DMS 273 treated with DMSO at 0.1 percent for 48 hours (cell line): ENCODE measurements at places on chromosomes 16 and 17.

DNA sequence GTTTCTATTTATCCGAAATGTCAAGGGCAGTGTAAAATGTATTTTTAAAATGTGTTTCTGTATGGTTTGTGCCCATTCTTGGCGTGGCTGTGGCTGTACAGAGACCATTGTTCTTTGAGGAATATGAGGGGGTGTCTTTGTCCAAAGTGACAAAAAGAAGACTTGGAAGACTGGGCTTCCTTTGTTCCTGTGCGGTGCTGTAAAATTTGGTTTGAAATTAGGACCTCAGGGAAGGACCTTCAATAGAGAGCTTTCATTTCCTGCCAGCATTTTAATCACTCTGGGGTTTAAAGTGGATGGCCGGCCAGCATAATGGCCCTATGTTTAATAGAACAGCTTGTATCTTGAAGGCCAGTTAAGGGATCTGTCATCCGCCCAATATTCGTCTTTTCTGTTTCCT is 190.1 kb upstream of the TBX2 start:
- DNase-seq: no peak

DNA sequence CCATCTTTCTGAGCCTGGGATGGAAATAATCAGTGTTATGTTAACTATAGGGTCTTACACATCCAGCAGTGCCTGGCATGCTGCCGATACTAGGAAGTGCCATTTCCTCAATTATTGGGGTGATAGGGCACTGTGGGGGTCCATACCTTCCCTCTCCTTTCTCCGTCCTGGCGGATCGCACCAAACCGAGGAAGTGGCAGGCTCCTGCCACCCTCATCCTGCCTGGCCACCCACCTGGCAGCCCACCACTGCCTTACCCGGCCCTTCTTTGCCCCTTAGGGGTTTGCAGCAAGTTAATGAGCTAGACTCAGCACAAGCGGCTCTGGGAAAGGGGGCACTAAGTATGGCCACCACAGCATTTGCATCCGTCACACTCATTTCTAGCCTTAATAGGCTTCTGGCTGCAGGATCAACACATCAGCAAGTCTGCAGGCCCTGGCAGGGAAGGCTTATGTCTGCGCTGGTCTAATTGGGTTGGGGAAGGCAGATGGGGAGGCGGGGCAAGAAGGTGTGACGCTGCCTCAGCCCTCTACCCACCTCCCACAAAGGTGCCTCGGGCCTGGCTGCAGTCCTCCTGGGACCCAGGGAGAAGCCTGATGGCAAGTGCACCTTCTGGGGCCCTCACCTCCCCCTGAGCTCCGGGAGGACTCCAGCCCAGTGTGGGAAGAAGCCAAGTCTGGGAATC is 28.6 kb downstream of the DCAKD start:
- peak; percentile 64 for DNase-seq

DNA sequence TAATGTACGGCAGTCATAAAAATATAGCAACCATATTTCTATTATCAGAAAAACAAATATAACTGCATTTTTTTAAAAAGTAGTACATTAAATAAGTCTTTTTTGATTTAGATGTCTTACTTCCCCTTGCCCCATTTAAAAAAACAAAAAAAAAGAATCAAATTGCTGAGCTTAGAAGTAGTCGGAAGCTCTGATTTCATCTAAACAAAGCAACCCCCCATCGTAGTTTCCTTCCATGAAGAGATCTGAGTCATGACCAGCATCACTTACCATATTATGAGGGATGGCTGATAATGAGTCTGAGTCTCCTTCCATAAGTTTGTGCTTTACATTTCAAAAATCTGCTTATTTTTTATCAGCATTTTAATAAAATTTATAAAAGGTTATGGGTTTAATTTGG is 86.2 kb downstream of the ITFG1 start:
- no peak for DNase-seq

DNA sequence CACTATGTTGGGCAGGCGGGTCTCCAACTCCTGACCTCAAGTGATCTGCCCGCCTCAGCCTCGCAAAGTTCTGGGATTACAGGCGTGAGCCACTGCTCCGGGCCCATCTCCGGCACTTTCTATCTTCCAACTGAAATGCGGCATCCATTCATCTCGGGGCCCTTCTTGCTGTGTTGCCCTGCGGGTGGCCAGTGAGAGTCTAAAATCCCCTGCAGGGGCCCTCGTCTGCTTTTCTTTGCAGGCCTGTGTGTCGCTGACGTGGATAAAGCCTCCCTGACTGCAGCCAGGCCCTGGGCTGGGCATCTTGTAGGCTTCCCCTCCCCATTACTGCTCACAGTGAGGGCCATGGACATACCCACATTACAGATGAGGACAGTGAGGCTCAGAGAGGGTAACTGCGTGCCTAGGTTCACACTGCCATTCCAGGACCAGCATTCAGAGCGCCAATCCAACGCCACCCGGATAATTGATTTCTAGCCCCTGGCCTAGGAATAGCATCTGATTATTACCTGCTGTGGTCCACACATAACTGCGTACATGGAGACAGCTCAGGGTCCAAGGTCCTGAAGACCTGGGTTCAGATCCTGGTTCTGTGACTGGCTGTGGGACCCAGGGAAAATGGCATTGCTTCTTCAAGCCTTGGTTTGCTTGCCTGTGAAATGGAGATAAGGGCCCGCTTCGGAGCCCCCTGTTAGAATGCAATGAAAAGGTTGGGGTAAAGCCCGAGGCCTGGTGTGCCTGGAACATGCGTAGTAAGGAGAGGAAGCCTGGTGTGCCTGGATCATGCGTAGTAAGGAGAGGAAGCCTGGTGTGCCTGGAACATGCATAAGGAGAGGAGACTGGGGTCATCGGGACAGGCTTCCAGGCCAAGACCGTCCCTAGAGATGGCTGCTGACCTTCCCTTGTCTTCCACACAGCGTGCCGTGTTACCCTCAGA is 25.0 kb downstream of the CRISPLD2 start:
- DNase-seq: no peak

DNA sequence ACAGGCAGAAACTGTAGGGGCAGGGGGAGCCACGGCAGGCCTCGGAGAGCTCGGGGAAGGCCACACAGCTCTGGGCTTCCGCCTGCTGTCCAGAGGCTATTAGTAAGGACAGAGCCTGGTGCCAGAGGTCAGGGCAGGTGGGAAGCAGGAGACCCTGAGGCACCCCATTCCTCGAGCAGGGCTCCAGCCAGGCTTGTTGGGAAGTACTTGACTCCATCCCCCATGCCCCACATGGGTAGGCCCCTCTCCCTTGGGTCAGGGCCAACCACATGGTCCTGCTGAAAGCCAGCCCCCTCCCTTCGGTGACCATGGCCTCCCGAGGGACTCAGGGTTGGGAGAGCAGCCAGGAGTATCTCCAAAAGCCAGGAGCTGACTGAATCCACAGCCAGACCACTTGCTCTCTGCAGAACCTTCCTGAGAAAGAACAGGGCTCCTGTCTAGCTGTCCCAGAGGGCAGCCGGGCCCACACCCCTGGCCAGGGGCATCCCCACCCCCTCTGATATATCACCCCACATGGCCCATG is 17.4 kb upstream of the MPRIP start:
- no peak for DNase-seq

- no peak for DNase-seq
These were observed 6.3 kb downstream of the CREBBP start for GRCh38 chr16:3874242-3874641.

GRCh38 chr17:1223662-1224061 is 43.9 kb upstream of the ABR start:
- no peak for DNase-seq

DNA sequence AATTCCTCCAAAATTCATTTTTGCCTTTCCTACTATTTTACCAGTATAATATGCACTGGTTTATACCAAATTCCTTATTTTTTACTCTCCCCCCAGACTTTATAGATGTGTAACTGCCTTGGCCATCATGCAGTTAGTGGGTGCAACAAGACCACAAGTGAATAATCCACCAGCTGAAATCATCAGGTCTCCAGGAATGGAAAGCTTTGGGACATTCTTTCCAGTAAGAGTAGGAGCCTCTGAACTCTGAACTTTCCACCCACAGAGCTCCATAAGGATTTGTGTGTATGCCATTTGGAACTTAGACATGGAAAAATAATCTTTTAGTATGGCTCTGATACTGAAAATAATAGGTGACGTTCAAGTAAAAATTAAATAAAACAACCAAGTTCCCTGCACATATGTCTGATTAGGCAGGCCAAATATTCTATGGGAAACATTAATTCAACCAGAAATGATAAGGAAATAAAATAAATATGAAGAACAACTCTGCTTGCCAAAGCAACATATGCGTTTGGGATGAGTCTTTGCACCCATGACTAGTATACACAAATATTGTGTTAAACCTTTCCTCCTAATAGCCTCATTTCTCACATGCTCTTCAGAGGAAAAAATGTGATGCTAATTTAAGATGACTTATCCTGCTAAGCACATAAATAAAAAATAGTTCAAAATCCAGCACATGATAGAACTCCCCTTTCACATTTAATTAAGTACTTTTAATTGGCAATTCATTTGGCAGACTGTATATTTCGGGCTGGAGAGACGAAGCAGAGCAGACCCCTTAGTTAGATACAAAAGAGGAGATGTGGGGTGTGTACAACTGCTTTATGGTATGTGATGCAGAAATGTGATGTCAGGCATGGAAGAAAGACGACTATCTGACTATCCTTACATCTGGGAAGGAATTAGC is 11.6 kb upstream of the LYRM9 start:
- DNase-seq: no peak

DNA sequence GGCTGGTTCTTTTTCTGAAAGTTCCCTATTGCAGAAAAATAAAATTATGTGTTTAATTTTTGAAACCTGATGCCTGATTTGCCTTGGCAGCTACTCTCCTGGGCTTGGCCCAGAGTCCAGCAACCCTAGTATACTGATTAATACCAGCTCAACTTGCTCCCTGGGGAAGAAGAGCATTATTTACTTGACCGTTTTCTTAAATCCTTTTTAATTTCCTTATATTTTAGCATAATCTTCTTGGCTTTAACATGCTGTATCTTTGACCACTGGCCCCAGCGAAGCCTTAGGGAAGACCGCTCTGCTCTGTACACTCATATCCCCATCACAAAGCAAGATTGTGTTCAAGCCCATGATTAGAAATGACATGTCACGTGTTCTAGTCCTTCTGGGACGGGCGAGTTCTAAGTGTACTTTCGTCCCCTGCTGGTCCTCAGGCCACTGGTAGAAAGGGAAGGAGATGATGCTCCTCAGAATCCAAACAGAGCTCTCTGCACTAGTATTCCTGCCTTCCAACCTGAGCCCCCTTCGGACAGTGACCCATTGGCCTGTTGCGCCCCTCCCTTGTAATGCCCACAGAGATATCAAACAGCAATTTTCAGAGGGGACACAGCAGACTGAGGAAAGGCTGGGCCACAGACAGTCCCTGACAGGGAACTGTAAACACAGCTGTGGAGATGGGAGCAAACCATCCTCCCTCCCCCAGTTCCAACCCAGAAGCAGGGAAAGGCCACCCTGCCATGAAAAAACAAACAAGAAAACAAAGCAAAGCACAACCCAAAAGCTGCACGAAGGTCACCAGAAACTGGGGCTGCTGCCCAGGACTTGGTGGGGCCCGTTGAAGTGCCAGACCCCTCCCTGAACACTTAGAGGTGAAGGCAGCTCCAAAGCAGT is 4.3 kb upstream of the EZH1 start:
- DNase-seq: no peak

DNA sequence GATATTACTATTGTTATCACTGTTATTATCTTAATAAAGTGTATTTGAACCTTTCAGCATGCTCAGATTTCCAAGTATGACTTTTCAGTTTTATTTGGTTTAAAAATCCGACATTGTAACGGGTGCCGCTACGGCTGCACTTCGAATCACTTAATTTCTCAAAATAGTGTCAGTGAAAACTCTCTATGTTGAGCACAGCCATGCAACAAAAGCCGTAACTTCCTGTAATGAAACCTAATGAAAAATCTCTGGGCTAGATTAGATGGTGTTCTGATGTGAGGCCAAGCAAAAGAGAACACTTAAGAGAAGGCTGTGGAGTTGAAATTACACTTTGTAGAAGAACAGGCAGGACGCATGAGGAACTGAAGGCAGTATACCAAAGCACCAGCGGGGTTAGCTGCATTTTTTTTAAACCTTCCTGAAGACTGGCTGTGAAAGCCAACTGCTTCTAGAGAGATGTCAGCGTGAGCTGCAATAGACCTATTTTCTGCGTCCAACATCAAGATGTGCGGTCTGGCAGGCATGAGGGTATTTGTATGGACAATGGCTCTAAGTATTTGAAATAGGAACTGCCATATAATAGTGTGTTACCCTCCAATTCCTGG is 1545.0 kb upstream of the GOT2 start:
- DNase-seq: no peak

GRCh38 chr17:491086-492021 is 138.7 kb upstream of the RPH3AL start:
- DNase-seq: no peak

DNA sequence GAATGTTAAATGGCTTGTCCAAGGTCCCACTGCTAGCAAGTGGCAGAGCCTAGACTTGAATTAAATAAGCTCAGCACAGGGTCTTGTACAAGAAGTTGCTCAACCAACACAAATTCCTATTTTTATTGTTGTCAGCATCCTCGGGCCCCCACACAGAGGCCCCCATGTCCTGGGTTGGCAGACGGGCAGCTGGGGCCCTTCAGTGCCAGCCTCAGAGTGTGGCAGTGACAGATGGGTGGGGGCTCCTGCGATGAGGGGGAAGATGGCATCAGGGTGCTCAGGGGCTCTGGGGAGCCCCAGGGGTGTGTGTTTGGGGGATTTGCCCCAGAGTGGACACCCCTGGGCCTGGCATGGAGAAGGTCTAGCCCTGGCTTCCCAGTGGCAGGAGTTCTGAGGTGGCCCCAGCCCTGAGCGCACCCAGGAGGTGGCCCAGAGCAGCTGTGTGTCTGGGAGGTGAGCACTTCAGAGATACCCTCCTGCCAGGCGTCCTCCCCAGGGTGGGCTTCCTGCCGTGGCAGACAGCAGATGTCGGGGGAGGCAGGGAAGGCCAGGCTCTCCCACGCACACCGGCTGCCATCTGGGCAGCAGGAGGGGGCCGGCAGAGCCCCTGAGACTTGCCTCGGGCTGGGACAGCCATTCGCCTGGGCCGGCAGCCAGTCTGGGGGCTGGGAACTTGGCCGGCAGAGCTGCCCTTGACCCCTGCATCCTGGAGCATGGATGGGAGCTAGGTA is 150.8 kb downstream of the C16orf78 start:
- peak; percentile 92 for DNase-seq

DNA sequence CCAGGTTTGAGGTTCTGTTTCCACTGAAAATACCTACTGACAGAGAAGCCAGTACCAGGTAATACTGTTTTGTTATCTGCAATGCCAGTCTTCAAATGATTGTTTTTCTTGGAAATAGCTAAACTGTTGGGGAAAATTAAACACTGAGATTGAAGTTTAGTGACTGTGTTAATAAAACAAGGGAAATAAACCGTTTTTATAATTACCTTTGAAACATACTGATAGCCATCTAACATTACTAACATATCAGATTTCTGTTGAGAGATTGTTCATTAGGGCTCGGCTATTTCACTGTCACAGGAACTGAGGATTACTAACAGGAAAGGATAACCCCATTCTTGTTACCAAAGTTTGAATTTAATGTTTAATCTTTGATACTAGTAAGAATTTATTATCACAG is 42.1 kb downstream of the CYB5B start:
- DNase-seq: no peak
